ENCODE measurements at places on chromosomes 4 and X.

- H3K27me3 ChIP-seq: no peaks in the 10 kb centered on the region
- peaks cover 6% of the 10 kb centered on the region for H3K4me1 ChIP-seq
- H3K36me3 ChIP-seq: no peaks in the 10 kb centered on the region
- H3K4me3 ChIP-seq: no peak overlapping the region
- H3K27ac ChIP-seq: no peak overlapping the region
- no peak for DNase-seq
Observed at GRCh38 chrX:20311505-20311904, 44.8 kb upstream of the RPS6KA3 start.

DNA sequence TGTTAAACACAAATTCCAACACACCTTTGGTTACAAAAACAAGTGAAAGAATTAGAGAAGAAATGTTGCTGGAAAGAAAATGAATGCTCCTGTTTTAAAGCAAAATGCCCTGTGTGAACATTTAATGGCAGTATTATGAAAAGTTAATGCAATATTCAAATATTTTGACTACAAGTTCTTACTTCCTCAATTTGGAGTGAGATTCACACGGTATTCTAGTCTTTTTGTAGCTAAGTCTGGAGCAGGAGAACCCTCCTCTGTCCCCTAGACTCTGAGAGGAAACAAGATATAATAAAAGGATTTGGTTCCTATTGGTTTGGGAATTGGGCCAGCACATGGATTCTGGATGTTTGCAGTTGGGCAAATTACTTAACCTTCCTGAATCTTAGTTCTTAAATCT lies 12.7 kb downstream of the MAD2L1 start:
- H3K27ac ChIP-seq: no peak overlapping the region
- H3K4me1 ChIP-seq: peaks cover 3% of the 10 kb centered on the region
- no peaks in the 10 kb centered on the region for H3K27me3 ChIP-seq
- no peak overlapping the region for H3K4me3 ChIP-seq
- H3K36me3 ChIP-seq: peaks cover under 1% of the 10 kb centered on the region

DNA sequence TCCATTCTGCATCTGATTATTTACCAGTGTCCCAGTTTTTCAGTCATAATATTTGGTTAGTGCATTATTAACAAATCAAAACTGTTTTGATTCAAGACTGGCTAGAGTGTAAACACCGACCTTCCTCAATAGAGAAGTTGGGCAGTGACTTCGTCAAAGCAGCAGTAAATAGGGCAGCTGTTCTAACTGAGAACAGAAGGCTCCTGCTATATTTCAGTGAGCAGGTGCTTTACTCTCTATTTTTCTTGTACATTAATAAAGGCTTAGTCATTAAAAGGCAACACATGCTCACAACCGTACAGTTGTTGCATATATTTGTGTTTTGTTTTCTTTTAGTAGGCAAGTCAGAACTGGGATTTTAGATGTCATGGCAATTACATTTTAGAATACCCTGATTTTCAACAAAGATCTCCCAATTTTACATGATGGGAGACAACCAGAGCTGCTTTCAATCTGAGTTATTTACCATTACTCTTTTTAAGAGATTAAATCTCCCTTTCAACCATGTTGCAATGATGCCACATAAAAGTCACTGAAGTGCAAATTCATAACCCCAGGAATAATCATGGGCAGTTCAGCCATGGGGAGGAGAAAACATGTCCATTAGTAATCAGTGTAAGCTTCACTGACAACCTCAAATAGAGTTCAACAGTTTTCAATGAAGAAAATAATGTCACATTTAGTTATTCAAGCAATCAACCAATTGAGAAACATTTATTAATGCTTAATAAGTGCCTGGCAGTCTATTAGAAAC lies 233.3 kb downstream of the NDST4 start:
- DNase-seq: no peak
- H3K4me3 ChIP-seq: no peak overlapping the region
- H3K4me1 ChIP-seq: no peaks in the 10 kb centered on the region
- H3K36me3 ChIP-seq: no peaks in the 10 kb centered on the region
- no peaks in the 10 kb centered on the region for H3K27me3 ChIP-seq

DNA sequence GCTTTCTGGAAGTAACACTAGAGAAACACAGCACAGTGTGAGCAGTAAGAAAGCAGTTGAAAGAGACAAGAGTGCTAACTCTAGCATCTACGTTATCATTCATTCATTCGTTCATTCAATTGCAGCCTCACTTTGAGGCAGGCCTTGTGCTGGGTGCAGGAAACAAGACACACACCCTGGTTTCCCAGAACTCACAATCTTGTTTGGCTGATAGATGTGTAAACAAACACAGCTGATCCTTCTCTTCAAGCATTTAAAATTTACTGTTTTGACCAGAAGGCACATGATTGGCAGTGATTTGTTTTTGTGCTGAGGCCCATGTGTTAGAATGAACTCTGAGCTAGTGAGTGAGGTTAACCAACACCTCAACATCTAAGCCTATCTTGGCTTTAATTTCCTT lies 20.4 kb upstream of the TBC1D9 start:
- H3K27ac ChIP-seq: no peak overlapping the region
- H3K27me3 ChIP-seq: no peaks in the 10 kb centered on the region
- H3K36me3 ChIP-seq: no peaks in the 10 kb centered on the region
- no peaks in the 10 kb centered on the region for H3K4me1 ChIP-seq
- no peak for DNase-seq

DNA sequence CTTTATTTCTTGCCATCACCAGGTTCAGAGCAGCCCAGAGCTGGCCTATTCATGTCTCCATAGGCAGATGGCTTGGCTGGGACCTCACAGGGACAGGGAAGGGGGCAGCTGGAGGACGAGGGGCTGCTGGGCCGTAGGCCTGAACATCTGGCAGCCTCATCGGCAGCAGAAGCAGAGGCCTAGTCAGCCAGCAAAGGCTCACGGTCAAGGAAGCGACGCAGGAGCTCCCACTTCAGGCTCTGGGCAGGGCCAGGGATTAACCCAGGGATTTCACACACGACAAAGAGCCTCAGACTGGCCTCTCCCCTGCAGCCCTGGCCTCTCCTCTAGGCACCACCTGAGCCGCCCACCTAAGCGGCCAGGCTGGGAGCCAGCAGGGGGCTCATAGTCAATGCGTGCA lies 46.0 kb upstream of the MAN2B2 start:
- DNase-seq: peak; percentile 39
- H3K27me3 ChIP-seq: no peaks in the 10 kb centered on the region
- no peaks in the 10 kb centered on the region for H3K36me3 ChIP-seq
- no peak overlapping the region for H3K4me3 ChIP-seq
- H3K27ac ChIP-seq: no peak overlapping the region

DNA sequence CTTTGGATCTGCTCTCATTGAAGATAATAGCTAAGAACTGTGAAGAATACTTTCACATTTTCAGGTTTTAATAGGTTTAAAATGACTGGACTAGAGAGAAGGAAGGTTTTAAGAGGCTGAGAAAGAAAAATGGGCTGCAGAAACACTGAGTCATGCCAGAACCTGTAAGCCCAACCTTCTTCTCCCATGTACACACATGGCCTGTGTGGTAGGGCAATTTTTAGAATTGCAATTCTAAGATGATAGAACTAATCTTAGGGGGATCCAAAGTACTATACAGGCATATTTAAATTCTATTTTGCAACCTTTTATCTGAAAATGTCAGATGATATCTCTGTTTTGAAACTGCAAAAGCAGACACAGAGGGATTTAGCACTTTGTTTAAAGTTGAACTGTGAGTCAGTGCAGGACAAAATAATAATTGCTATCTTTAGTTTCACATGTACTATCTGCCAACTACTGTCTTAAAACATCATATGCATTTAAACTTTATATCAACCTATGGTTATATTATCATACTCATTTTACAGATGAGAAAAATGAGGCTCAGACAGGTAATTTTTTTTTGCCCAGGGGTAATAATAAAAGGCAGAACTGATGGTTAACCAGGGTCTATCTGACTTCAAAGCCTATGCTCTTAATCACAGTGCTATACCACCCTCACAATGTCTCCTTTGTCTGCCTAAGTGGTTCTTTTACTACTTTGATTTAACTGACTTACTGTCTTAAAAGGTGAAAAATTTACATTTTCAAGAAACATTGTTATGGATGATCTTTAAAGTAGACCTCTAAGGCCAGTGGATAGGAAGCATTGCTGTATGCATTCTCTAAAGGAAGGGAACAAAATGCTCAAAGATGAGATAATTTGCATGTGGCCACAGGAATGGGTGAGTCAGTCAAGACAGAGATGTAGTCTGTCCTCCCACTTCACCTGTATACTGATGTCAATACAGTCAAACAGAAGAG lies 4.3 kb downstream of the TMPRSS11E start:
- H3K36me3 ChIP-seq: no peaks in the 10 kb centered on the region
- no peak overlapping the region for H3K27ac ChIP-seq
- DNase-seq: no peak
- no peaks in the 10 kb centered on the region for H3K27me3 ChIP-seq
- no peaks in the 10 kb centered on the region for H3K4me1 ChIP-seq

DNA sequence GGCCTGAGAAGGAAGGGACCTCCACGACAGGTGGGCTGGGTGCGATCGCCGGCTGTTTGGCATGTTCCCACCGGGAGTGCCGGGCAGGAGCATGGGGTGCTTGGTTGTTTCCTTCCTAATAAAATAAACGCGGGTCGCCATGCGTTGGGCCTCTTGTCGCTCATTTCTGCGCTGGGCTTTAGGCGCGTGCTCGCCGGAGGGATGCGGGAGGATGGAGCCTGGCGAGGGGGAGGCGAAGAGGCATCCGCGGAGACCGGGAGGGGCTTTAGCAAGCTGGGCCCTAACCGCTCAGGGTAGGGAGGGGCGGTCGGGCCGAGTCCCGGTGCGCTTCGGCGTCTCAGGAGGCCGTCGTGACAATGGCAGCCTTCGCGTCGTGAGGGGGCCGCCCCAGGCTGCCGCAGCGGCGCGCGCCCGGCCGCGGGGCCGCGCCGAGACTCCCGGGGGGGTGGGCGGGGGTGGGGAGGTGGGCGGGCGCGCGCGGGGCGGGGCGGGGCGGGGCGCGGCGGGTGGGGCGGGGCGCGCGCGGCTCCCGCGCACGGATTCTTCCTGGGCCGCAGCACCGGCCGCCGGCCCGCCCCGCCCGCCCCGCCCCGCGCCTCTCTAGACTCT lies 476 bp upstream of the GDI1 start:
- peak; percentile 80 for DNase-seq
- peak overlapping the region; percentile 71 for H3K4me3 ChIP-seq
- H3K27me3 ChIP-seq: no peaks in the 10 kb centered on the region
- H3K27ac ChIP-seq: peak overlapping the region; percentile 98
- no peaks in the 10 kb centered on the region for H3K4me1 ChIP-seq
